Activated CD4-positive, alpha-beta memory T cell treated with anti-CD3 and anti-CD28 coated beads, Interleukin-2, amount 10 ng/mL, durations not matched to agents 7 days and 5 days (primary cell): ENCODE measurements at places on chromosomes 12 and 14. TPM values are rescaled to one million over a fixed set of nuclear protein-coding genes. Genes with fewer than 3 reads are reported as not detected.

- no peak for DNase-seq
These were observed 179.0 kb downstream of the FOXN3 start for GRCh38 chr14:89237921-89238529.

DNA sequence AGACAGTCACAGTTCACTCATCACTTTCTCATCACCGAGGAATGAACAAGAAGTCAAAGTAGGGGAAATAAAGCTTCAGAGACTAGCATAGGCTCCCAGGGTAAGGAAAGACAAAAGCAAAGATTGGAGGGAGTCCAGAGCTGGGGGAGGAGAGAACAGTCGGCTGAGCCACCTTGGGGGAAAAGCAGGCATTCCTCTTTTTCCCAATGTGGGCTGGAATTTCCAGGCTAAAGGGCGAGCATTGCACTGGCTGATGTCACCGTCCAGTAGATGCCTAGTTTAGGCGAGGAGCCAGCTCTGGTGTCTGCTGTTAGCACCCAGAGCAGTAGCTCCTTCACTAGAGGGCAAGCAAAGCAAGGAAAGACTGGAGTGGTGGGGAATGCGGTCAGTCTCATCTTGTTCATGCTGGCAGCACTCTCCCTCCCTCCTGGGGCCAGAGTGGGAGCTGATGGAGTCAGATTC, 8.5 kb upstream of the KRT75 start:
- DNase-seq = no peak

- DNase-seq = no peak
These were observed 1.4 kb downstream of the NTF3 start for GRCh38 chr12:5433081-5433844.

DNA sequence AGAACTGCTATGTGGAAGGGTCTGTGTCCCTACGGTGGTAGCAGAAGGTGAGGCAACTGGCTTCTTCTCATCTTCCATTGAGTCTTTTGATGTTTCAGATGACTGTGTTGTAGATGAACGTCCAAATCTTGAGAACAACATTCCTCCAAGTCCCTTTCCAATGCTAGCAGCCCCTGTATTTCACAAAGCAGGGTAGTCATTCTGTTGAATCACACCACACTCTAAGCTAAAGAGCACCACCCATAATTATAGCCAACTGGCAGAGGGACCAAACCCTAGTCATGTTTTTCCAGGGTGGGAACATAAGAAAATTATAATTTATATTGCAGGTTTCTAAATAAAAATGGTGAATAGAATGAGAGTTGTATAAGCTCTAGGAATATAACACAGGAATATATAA, 98.7 kb downstream of the DDHD1 start:
- no peak for DNase-seq

PLBD1 gene
- not detected for total RNA-seq

MMP17 gene
- 1.1 TPM for total RNA-seq
